Lower lobe of right lung (tissue), 2 donors: ENCODE measurements at places on chromosomes 3 and 15. TPM values are rescaled to one million over a fixed set of nuclear protein-coding genes. Genes with fewer than 3 reads are reported as not detected.

The SAMD7 gene
- total RNA-seq, result not detected

The CX3CR1 gene
- total RNA-seq, result 14.1 TPM

The EMC7 gene
- 63.1 TPM for total RNA-seq

The SMAD6 gene
- 159 TPM for total RNA-seq

The ZNF654 gene
- total RNA-seq, result 16.6 TPM

The ITPKA gene
- total RNA-seq, result 0.32 TPM

The ERICH6 gene
- not detected for total RNA-seq
